Endodermal cell (in vitro differentiated cells): ENCODE measurements at places on chromosomes 5 and 9. TPM values are rescaled to one million over a fixed set of nuclear protein-coding genes. Genes with fewer than 3 reads are reported as not detected.

The ORM2 gene
- total RNA-seq: 0.56 and 0.59 TPM in 2 replicates

The ELOVL7 gene
- 3.5 to 6.5 TPM (median 6.0 TPM) in 3 replicates for total RNA-seq

The MYMK gene
- total RNA-seq: not detected in 2 replicates

The OBP2B gene
- not detected in 2 replicates for total RNA-seq

The EIF4E1B gene
- 1.1 and 1.4 TPM in 2 replicates for total RNA-seq
